GDM1 (cell line): ENCODE measurements at places on chromosomes 16 and 17.

GRCh38 chr17:10733666-10734065 lies 3.8 kb upstream of the TMEM220 start:
- DNase-seq, result no peak

DNA sequence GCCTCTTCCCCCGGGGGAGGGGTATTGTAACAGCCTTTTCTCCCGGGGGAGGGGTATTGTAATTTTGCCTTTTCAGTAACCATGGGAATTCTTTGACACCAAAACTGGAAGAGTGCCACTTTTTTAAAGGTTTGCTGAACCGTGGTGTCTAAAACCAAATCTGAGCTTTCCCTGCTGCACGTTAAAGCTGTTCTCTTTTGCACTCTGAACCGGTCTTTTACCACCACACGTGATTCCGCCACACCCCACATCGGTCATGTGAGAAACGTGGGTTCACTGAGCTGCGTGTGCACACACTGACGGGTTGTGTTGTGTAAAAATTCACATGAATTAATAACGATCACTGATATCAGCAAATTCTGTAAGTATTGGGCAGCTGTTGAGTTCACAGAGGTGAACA lies 9.2 kb upstream of the ACSF3 start:
- no peak for DNase-seq

DNA sequence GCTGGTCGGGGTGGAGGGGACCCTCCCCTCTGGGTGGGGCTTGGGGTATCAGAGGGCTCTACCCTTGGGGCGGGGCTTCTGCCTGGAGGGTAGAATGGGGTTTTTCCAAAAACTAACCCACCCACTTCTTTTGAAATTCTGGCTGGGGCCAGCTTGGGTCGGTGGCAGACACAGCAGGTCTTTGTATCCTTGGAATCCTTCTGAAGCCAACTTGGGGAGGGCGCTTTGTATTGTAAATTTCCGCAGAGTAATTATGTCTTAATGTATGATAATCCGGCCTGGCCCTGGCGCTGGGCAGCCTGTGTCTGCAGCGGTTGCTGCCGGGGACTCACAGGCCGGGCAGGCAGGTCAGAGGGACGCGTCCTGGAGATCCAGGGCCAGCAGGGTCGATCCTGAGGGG lies 33.9 kb upstream of the GSE1 start:
- DNase-seq, result no peak

GRCh38 chr16:81165411-81166097 lies 69.4 kb upstream of the GCSH start:
- no peak for DNase-seq

- DNase-seq, result no peak
Measured at GRCh38 chr17:64343071-64343774, 47.4 kb downstream of the PECAM1 start.

- DNase-seq, result no peak
Measured at GRCh38 chr16:24117680-24118079, 138.5 kb upstream of the CACNG3 start.

DNA sequence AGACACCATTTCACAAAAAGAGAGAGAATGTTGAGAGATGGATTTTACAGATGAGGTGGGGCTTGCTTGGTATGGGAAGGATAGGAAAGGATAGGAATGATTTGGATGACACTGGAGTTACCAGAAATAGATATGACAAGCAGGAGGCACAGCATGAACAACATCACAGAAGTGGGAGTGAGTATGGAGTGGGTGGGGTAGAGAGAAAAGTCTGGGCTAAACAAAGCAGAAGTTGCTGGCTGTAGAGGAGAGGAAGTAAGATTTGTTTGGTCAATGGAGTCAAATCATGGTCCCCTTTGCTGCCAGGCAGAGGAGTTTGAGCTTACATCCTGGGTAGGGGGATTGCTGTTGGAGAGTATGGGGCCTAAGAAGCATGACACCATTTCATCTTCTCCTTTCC lies 101.7 kb downstream of the VAT1L start:
- DNase-seq, result no peak

DNA sequence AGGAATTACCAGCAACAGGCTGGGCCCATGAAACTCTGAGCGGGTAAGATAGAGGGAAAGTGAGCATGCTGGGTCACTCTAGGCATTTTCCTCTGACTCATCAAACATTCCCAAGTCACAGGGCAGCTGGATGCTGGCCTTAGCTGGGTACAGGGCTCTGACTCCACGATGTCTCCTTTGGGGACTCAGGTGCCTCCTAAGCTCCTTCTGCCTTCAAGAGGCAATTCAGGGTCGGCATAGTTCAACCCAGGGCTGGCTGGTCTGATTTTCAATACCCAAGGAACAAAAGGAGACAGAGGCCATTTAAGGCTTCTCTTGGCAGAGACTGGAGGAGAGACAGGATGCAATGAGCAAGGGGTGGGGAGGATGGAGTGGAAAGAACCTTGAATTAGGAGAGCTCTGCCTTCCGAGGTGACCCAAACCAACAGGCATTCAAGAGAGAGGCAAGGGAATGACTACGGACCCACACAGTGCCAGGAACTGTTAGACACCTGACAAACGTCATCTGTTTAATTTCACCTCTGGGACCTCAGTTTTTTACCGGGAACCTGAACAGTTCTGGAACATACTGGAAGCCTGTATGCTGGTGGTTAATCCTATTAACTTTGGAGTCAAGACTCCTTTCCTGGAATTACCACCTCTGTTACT lies 910 bp downstream of the WBP2 start:
- no peak for DNase-seq

DNA sequence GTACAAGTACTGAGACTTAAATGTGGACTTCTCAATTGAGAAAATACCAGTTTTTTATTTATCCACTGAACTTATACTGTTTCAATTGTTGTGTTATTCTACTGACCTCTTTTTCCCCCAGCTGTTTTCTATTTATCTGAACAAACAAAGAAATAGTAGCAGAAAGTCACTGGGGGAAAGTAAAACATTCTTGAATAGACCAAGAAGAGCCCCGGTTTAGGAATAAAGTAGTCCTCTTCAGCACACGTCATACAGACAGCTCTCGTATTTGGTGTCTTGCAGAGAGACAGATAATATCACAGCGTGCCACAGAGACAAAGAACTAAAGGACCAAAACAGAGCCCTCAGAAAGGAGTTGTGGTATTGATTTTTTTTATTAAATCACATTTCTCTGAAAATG lies 1159.1 kb upstream of the CDH8 start:
- no peak for DNase-seq

GRCh38 chr16:87652799-87653198 lies 50.5 kb downstream of the JPH3 start:
- DNase-seq, result no peak

DNA sequence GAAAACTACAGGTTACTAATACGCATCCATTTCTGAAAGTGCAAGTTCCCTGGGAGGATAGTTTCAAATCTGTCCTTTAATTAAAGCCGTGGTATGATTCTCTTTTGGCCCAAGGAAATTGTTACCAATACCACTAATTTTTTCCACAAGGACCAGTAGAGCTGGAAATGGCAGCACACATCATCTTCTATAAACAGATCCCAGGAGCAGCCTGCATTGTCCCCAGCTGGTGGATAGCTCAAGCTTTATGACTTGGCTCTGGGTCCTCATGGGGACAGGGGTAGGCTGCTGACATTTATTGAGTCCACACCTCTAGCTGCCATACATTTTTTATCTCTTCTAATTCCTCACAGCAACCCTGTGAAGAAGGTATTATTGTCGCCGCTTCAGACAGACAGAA lies 35.8 kb upstream of the BHLHA9 start:
- no peak for DNase-seq

DNA sequence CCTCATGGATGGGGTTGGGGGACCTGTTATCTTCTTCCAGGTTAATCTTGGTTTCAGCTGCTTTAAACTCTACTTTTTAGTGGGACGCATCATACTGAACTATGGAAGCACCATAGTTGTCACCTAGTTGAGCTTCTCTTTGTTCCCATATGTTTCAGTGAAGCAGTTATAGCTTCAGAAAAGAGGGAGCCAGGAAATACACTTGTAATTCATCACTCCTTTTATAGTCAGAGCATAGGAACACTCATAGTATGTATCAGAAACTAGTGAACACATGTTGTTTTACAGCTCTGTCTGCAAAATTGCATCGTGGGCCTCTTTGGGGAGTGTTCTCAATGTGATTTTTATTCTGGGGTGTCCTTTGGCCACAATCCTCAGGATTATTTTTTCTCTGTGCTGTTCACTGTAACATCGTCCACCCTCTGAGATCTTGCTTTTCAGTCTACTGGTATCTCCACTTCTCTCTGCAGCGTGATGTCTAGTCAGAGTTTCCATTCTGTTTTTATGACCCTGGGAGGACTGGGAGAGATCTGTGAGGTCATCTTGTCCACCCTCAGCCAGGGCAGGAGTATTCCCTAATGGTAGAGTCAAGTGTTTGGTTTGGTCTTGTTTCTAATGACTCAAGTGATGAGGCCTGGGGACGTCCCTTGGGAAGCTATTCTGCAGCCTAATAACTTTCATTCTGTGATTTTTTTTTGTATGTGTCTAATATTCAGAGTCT lies 585.4 kb downstream of the WWOX start:
- DNase-seq, result no peak

GRCh38 chr16:68403177-68403576 lies 45.1 kb downstream of the SMPD3 start:
- DNase-seq, result no peak

DNA sequence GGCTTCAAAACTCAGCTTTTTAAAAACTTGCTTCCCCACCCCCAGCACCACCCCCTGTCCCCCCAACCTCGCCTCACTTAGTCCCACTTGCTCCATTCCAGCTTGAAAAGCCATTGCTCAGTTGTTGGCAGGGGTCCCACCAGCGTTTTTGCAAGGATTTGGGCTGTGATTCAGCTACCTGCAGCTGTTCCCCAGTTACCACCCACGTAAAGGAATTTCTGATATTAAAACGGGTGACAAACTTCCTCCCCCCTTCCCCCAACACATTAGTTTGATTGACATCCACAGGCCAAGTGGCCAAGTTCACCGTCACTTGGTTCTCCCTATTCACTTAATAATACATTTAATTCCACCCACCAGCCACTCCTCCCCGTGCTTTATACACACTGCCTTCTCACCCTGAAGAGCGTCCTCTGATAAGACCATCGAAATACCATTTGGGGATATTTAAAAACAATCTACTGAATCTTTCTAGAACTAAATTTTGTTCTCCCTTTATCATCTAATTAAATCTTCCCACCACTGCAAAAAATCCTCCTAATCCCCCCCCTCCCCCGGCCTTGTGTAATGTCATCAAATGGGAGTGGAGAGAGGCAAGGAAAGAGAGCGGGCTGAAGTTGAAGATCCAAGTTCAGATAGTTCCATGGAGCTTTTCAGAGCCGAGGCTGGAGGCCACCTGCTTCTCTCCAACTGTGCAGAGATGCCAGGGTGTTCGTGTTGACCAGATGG lies 55.1 kb downstream of the SOX9 start:
- no peak for DNase-seq

GRCh38 chr17:30241051-30241450 lies 5.6 kb upstream of the SLC6A4 start:
- DNase-seq, result no peak

GRCh38 chr16:68539711-68540239 lies 684 bp downstream of the ZFP90 start:
- no peak for DNase-seq

- DNase-seq, result no peak
Measured at GRCh38 chr16:83200005-83200779, 573.4 kb downstream of the CDH13 start.

GRCh38 chr16:48822431-48822830 lies 212.5 kb upstream of the N4BP1 start:
- no peak for DNase-seq

DNA sequence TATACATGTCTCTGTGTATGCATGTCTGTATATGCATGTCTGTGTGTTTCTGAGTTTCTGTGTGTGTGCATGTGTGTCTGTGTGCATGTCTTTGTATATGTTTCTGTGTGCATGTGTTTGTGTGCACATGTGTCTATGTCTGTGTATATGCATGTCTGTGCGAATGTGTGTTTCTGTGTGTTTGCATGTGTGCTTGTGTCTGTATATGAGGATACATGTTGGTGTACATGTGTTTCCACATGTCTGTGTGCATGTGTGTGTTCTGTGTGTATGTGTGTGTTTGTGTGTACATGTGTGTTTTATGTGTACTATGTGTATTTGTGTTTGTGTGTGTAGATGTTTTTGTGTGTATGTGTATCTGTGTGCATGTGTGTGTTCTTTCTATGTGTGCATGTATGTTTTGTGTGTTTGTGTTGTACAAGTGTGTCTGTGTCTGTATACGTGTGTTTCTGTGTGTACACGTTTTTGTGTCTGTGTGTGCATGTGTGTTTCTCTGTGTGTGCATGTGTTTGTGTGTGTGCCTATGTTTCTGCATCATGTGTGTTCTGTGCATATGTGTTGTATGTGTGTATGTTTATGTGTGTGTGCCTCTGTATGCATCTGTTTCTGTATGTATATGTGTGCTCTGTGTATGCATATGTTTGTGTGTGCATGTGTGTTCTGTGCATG lies 8.9 kb upstream of the RAB37 start:
- no peak for DNase-seq
